MCF 10A (cell line): ENCODE measurements at places on chromosomes 5 and 9.

DNA sequence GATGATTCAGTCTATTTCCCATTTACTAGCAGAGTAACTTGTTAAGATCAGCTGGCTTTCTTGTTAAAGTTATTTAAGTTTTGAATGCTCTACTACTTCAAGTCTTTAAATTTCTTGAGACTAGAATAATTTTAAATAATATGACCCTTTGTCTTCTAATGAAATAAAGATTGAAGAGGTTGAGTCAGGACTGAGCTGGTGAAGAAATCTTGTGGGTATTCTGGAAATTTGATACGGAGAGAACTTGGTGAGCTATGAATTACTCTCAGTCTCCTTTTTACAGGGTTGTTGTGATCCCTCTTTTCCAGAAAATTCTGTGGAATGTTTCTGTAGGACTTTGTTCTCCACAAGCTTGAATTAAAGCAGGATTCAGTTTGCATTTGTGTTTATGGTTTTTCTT lies 29.3 kb downstream of the RNF20 start:
- DNase-seq = no peak

DNA sequence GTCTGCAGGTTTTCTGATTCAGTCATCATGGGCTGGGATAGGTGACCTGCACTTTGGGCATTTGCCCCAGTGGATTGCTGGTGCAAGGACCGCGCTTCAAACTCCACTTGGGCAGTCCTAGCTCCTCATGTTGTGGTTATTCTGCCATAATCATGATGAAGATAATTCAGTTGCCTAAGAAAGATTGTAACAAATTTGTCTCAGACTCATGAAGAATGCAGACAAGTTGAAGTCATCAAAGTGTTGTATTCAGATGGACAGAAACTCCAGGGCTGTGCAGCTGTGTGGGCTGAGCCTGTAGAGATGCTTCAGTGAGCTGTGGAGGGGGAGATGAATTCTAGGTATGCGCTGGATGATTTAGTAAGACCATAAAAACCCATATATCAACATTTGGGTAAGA lies 38.5 kb downstream of the TARS1 start:
- DNase-seq = no peak

DNA sequence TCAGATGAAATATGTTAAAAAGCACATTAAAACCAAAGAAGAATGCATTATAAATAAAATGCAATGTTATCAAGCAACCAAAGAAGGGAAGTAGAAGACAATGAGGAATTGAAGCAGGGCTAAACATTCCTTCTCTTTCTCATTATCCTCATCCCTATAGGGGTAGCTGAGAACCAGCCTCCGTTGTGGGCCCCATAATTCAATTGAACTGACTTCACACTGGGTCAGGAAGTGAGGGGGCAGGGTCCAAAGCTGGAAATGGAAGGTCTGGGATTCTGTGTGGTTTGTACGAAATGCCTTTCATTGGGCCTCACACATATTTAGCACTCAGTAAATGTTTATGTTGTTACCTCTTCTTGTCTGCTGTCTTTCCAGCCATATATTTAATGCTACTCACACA lies 220.4 kb upstream of the CD180 start:
- DNase-seq = no peak

DNA sequence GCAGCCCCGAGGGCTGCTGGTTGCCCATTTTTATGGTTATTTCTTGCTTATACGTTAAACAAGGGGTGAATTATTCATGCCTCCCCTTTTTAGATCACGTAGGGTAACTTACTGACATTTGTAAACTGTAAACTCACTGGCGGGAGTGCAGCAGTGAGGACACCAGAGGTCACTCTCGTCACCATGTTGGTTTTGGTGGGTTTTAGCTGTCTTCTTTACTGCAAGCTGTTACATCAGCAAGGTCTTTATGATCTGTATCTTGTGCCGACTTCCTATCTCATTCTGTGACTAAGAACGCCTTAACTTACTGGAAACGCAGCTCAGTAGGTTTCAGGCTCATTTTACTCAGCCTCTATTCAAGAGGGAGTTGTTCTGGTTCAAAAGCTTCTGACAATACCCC lies 155.0 kb upstream of the PRDM9 start:
- peak; percentile 39 for DNase-seq
